ENCODE measurements at places on chromosomes 4 and X.
A peak's percentile ranks its signal among the peaks of the same experiment; 100 is the strongest.

GRCh38 chr4:12897954-12898353, 586.2 kb downstream of the RAB28 start:
- no peak for DNase-seq

GRCh38 chr4:180430283-180430682, 1812.9 kb upstream of the TENM3 start:
- no peak for DNase-seq

DNA sequence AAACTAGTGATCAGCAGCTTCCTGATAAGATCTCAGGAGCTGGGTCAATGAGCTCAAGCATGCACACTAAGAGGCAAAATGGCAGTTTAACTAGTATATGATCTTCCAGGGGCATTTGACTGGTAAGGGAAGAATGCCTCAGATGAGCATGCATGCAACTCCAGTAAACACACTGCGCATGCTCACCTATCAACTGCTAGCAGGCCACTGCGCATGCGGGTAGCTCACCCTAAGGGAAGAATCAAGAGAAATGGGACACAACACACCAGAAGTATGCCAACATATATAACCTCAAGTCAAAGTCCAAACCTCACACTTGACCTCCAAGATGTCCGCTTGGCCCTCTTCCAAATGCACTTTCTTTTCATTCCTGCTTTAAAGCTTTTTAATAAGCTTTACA, 1004.0 kb downstream of the ADGRL3 start:
- no peak for DNase-seq

GRCh38 chr4:174828845-174829701, at the start of gene GLRA3:
GLRA3 (minus strand) TSS chr4:174829247; CDS start chr4:174828811, 436 bp downstream.
- DNase-seq: peak; percentile 67

GRCh38 chrX:119089619-119090018, 16.8 kb downstream of the CT47C1 start:
- no peak for DNase-seq

DNA sequence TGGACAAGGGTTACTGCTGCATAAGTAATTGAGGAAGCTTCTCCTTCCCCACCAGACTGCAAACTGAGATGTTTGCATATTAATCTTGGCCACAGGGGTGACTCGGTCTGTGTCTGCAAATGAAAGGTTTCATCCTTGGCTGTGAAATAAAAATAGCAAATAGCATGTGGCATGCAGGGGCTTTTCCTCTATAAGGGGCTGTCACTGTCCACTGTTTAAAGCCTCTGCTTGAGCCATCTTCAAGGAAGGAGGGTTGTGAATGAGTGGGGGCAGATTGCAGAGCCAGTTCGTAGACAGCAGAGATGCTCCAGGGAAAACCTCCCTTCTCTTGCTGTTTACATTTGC, 33.3 kb downstream of the TMSB4X start:
- DNase-seq: no peak

DNA sequence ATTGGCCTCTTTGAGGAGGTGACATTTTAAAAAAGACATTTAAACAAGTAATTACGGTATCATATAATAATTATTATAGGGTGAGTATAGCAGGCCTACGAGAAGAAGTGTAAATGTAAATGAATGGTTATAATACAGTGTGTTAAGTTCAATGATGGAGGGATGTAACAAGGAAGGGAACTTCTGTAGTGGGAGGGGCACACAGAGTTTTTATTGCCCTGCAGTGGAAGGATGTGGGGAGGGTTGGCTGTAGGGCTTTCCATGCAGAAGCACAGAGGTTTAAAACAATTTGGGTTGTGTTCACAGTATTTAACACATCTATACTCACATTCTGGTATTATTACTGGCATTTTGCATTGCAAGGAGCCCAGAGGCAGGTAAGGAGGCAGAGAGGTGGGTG, 41.1 kb downstream of the AFF1 start:
- DNase-seq: no peak

GRCh38 chr4:86916392-86916791, 18.4 kb upstream of the AFF1 start:
- no peak for DNase-seq

DNA sequence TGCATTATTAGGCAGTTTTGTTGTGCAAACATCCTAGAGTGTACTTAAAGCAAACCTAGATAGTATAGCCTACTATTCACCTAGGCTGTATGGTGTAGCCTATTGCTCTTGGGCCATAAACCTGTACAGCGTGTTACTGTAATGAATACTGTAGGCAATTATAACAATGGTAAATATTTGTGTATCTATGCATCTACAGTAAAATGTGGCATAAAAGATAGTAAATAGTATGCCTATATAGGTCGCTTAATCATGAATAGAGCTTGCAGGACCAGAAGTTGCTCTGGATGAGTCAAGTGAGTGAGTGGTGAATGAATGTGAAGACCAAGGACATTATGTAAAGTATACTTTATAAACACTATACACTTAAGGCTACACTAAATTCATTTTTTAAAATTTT, 16.6 kb downstream of the USO1 start:
- no peak for DNase-seq

GRCh38 chrX:18098763-18099162, 121.9 kb downstream of the BEND2 start:
- DNase-seq: no peak

DNA sequence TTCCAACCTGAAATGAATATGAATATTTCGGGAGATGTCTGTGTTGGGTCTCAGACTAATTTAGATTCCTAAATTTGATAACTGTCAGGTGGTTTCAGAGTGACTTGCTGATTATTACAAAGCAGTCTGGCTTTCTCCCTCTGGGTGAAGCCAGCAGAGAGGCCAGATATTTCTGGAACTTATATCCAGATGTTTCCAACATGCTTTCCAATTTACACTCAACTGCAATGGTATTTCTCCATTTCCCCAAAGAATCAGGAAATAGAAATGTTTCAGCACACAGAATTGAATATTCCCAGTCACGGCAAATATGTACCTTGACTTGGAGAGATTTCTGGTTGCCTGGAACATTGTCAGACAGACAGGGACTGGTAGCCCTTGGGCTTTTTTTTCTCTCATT, 48.5 kb upstream of the EGFL6 start:
- DNase-seq: no peak

- no peak for DNase-seq
Measured at GRCh38 chrX:150200820-150201287, 162.3 kb upstream of the MAMLD1 start.

DNA sequence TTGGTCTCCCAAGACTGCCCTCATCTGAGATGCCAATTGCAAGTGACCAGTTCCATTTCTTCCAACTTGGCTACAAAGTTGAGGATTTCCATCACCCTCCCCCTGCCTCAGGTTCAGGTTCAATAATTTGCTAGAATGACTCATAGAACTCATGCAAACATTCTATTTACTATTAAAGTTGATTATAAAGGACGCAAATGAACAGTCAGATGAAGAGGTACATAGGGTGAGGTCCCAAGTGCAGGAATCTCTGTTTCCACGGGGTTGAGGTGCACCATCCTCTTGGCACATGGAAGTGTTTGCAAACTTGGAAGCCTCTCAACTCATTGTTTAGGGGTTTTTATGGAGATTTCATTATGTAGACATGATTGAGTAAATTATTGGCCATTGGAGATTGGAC, 41.0 kb downstream of the FGFBP1 start:
- no peak for DNase-seq
